M059J (cell line): ENCODE measurements at places on chromosomes 11 and 22. TPM values are rescaled to one million over a fixed set of nuclear protein-coding genes. Genes with fewer than 3 reads are reported as not detected.

GRCh38 chr11:71336996-71337754 lies 84.8 kb upstream of the SHANK2 start:
- no peak for DNase-seq

GRCh38 chr11:105144887-105145286 lies 5.3 kb upstream of the CARD18 start:
- DNase-seq: peak; percentile 65

DNA sequence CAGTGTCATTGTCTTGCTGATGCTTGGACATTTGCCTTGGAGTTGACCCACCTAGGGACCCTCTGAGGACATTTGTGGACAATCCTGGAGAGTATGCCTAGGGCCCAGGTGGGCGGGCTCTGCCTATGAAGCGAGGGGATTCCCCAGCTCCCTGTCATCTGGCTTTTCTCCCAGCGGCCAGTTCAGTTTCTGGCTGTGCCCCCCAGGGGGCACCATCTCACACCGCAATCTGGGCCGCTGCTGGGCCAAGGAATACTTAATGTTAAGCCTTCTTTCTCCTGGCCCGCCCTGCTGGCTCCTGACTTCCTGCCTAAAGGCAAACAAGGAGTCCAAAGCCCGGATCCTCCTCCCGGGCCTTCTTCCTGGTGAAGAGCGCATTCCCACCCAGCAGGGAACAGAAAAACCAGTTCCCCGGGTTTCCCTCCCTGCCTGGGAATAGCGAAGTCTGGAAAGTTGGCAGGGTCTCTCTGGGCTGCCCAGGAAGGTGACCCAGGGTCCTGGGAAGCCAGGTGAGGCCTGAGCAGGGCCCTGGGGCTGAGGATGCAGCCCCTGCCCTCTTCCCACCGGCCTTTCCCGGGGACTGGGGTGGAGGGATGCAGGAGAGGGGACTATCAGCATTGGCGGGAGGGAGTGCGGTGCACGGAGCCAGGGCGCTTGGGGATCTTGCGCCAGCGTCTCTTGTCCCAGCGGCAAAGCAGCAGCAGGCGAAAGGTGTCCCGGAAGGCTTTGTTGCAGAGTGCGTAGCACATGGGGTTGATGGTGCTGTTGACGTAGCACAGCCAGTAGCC lies 11.9 kb downstream of the CHRM1 start:
- DNase-seq: peak; percentile 67

DNA sequence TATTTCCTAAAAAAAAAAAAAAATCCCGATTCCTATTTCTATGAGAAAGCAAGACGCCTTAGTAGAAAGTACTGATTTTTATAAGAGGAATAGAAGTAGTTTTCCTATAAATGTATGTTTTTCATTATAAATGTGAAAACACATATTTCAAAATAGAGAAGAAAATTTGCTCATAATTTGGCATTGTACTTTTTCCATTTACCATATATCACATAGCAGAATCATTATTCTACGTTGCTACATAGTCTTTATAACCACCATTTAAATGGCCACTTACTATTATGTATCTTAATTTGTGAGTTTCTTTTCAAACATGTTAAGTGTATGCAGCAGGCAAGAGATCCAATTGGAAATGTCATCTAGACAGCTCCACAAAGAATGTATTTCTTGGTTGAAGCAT lies 99.0 kb downstream of the CCDC34 start:
- DNase-seq: no peak

Gene MTNR1B
- not detected in 2 replicates for total RNA-seq
